ENCODE measurements at places on chromosomes 4 and X.

- no peak for DNase-seq
These were observed 294.2 kb downstream of the GRIA2 start for GRCh38 chr4:157514711-157515110.

GRCh38 chr4:150799207-150799606, 215.9 kb downstream of the LRBA start:
- no peak for DNase-seq

- no peak for DNase-seq
These were observed 303.7 kb downstream of the CAMK2D start for GRCh38 chr4:113457886-113458285.

- no peak for DNase-seq
These were observed 51.4 kb downstream of the SGMS2 start for GRCh38 chr4:107876099-107876498.

GRCh38 chr4:94459462-94460161, 7.9 kb downstream of the PDLIM5 start:
- DNase-seq = no peak

DNA sequence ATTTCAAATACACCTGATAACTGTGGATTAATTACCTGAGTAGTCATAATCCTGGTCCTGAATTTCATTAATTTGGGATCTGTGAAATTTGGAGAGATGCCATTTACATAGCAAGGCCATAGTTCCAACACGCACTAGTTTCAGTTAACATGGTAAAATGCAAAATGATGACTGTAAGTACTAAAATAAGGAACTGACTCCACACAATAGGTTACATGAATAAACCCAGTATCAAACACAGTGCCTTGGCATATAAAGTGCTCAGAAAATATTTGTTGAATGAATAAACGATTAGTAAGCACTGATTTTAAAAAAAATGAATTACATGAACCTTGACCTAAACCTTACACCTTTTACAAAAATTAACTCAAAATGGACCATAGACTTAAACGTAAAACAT, 9.0 kb downstream of the FBXO8 start:
- DNase-seq = no peak

- no peak for DNase-seq
These were observed 104.6 kb downstream of the SLC10A6 start for GRCh38 chr4:86744570-86744969.

GRCh38 chrX:8927701-8928100, 106.2 kb downstream of the FAM9B start:
- no peak for DNase-seq

DNA sequence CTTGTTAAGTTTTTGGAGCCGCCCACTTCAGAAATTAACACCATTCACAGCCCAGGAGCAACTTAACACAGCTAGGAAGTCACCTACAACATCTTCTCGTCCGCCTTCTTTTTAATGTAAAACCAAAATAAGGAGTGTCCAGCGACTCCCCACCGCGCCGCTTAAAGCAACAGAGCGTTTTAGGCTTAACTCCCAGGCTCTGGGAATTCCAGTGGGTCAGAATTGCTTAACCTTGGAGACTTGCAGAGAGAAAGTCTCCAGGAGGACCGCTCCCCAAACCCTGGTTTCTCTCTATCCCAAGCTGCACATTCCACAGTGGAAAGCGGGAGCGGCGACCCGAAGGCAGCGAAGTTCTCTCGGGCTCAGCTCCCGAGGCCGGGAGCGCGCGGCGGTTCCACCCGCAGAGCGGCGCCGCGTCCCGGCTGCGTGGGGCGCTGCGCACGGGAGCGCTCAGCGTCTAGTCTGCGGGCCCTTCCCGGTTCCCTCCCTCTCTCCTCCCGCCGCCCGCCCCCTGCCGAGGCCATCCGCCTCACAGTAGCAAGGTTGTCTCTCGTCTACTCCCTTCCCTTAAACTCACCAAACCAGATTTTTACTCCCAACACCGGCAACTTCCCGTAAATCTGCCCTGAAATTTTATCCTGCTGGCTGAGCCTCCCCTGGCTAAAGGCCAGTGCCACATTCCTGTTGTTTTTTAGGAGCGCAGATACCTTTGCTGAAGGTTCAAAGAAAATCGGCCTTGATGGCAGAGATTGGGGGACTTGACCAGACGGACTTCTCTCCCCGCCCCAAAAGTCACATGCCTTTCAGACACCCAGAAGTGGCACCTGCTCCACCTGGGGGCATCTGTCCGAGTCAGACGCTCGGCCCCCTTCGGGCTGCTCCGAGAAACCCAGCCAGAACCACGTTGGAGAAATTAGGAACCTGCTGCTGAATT, at the start of gene RBM47:
TSS of gene RBM47 (minus strand) at position 464 of the 934 bp plus-strand sequence. CDS start 190,971 bp downstream, outside the sequence.
- no peak for DNase-seq

- DNase-seq = no peak
These were observed 19.5 kb downstream of the NUDT11 start for GRCh38 chrX:51476930-51477329.

DNA sequence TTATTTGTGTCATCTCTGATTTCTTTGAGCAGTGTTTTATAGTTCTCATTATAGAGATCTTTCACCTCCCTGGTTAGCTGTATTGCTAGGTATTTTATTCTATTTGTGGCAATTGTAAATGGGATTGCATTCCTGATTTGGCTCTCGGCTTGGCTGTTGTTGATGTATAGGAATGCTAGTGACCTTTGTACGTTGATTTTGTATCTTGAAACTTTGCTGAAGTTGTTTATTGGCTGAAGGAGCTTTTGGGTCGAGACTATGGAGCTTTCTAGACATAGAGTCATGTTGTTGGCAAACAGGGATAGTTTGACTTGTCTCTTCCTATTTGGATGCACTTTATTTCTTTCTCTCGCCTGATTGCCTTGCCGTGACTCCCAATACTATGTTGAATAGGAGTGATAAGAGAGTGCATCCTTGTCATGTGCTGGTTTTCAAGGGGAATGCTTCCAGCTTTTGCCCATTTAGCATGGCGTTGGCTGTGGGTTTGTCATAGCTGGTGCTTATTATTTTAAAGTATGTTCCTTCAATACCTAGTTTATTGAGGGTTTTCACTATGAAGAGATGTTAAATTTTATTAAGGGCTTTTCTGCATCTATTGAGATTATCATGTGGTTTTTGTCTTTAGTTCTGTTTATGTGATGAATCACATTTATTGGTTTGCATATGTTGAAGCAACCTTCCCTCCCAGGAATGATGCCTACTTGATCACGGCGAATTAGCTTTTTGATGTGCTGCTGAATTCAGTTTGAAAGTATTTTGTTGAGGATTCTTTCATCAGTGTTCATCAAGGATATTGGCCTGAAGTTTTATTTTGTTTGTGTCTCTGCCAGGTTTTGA, 72.7 kb upstream of the BOD1L1 start:
- no peak for DNase-seq

DNA sequence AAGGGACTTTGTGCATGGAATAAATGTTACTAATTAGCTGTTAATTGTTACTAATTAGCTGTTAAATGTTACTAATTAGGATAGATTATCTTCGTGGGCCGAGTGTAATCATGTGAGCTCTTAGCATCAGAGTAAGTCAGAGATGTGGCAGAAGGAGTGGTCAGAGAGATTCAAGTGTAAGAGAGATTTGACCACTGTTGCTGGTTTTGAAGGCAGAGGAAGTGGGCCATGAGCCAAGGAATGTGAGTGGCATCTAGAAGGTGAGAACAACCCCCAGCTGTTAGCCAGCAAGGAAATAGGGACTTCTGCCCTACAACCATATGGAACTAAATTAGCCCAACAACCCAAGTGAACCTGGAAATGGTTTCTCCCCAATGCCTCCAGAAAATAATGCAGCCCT, 28.2 kb downstream of the ODAPH start:
- no peak for DNase-seq

- no peak for DNase-seq
These were observed 318.6 kb downstream of the ANK2 start for GRCh38 chr4:113368056-113368455.

DNA sequence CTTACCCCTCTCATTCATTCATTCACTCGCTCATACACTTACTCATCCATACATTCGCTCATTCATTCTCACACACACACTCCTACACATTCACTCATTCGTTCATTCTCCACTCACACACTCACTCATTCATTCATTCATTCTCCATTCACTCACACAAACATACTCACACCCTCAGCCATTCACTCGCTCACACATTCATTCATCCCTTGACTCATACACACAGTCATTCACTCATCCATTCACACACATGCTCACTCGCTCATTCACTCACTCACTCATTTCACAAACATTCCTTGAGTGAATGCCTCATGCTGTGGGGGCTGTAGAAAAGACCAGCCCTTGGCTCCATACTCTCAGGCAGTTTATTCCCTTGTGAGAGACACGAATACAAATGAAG, 151.1 kb upstream of the MAMLD1 start:
- no peak for DNase-seq

DNA sequence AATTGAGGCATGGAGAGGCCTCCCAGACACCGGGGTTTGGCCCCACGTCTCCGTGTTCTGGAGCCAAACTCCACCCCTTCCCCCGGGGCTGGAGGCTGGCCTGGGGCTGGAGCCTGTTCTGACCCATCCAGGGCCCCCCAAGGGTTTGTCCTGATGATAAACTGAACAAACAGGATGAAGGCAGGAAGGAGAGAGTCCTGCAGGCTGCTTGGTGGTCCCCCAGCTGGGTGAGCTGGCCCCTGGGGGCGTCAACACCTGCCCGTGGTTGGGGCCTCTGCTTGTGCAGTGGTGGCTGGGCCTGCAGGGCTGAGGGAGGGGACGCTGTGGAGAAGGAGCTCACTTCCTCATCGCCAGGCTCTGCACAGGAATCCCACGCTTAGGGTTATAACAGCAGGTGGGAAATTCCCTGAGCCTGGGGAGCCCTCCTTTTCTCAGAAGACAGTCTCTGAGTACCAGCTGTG, 2.3 kb downstream of the SH3TC1 start:
- no peak for DNase-seq

GRCh38 chrX:38871129-38872029, 70.1 kb downstream of the MID1IP1 start:
- no peak for DNase-seq

DNA sequence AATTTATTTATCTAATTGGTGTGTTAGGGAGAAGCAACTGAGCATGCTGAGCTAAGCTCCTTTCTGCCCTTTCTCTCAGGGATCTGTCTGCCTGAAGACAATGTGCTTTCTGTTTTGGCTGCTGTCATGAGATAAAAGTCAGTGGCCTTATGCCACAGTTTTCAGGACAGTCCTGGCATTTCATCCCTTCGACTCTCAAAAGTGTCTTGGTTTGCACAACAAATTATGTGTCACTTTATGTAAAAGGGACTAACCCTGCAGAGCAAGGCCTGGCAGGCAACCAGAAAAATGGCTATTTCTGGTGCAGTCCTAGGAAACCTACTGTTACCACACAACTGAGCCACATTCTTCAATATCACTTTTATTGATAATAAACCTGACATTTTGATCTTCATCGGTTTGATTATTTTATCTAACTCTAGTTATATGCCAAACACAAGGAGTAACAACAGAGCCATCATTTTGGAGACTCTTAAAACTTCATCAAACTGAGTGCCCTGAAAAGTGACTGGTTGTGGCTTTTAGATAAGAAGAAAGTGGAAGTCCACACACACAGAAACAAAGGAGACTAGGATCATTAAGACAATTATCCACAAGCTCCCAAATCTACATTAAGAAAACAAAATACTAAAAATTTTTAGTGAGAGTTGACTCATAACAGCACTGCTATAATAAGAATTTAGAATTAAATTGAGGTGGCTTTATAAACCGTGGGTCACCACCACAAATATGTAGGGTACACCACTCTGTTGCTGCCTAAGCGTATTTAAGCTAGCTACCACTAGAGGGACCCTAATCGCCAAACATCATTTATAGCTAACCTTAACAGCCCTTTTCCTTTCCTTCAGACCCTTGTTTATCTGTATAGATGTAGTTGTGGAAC, 95.9 kb upstream of the PTPN13 start:
- no peak for DNase-seq

DNA sequence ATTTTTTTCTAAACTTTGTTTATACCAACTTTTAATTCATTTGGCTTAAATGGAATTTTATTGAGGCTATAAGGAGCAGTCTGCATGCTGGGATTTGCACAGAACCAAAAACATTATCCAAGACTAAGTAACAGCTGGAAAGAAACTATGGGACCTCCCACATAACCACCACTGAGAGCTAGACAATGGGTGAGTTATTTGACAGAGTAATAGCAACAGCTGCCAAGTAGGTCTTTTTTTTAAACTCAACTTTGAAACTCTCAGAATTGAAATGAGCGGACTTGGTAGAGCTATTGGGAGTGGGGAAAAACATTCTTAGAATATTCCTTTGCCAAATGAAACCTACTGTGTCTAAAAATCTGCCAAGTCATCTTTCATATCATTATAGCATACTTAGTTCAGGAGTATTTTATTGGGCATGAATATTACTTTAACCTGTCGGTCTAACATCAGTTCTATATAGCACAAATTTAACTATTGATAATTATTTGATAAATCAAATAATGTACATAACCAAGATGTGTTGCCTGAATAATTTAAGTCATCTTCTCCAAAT, 1428.0 kb downstream of the PCDH7 start:
- no peak for DNase-seq

DNA sequence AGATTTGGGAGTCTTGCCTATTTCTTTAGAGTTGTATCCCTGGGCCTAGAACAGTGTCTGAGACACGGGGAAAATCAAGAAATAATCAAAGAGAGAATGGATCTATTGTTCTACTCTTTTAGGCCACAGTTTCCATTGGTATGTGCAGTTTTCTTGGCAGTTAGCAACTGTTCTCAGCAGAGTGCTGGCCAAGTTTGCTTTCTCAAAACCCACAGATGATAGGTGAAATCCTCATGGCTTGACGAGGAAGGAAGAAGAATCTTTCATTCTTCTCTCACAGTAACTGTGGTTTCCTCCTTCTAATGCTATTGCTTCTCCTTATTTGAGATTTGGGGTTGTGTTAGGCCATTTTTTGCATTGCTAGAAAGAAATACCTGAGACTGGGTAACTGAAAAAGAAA, 42.2 kb downstream of the AGA start:
- DNase-seq = no peak

- no peak for DNase-seq
These were observed 524.9 kb upstream of the HTR2C start for GRCh38 chrX:114058988-114059418.

GRCh38 chr4:169270810-169271691, at the start of gene SH3RF1:
TSS of gene SH3RF1 (minus strand) at chr4:169270956. CDS start at chr4:169269212, 1,744 bp downstream.
- no peak for DNase-seq

DNA sequence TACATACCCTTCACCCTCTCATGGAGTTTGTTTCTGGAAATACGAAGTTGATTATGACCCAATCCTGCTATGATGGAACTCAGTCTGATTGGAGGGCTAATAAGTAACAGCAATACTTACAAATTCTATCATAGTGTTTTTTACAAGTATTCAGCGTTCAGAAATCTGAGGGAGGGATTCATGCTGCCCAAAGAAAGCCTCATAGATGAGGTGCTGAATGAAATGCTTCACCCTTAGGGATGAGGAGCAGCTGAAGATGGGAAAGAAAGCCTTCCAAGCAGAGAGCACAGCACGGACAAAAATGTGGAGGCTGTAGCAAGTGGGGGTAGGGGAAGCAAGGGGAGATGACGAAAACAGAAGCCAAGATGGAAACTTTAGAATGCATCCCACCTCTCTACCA, 27.9 kb upstream of the TBC1D1 start:
- DNase-seq = no peak

DNA sequence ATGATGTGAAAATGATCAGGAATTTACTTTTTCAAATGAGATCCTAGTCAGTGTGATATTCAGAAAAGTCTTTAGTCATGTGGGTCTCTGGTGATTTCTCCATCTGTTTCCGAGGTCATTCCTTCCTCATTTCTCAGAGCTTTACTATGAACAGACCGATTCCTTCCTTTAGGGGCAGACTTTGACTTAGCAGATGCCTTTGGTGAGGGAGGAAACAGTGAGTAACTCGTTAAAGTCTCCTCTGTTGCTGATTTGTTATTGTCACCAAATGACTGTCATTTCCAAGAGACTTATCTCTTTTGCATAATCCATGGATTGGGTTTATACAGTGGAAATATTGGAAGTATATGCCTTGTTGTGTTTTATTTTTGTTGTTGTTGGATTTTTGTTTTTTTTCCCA, 76.2 kb upstream of the CD99 start:
- no peak for DNase-seq

Data from activated T-helper 1 cell treated with Interleukin-2 at 50 U/mL for 16 hours (primary cell).